ENCODE measurements at places on chromosomes 12 and 14. TPM values are rescaled to one million over a fixed set of nuclear protein-coding genes. Genes with fewer than 3 reads are reported as not detected.

Gene IL22
- not detected for polyA plus RNA-seq

GRCh38 chr14:98798099-98798498, 473.9 kb downstream of the BCL11B start:
- no peak for DNase-seq

- DNase-seq, result no peak
Measured at GRCh38 chr12:117486840-117487659, 125.6 kb upstream of the NOS1 start.

Gene STXBP6
- polyA plus RNA-seq, result 5.4 TPM

DNA sequence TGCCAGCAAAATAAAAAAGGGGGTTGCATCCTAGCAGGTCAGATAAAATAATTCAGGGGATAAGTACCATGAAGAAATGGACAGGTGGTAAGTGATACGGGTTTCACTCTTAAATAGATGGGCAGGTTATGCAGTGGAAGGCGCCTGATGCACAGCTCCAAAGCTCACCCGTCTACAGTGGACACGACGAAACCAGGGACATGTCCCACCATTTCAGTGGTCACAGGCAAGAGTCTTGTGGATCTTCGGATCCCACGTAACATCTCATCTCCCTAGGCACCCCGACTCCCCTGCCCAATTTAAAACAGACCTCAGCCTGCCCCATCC, 60.5 kb downstream of the DDX51 start:
- DNase-seq, result no peak

Gene MGP
- 27.0 TPM for polyA plus RNA-seq

GRCh38 chr12:20514598-20514997, 146.3 kb downstream of the PDE3A start:
- DNase-seq, result no peak

- DNase-seq, result no peak
Measured at GRCh38 chr12:97109441-97109840, 202.4 kb downstream of the NEDD1 start.

DNA sequence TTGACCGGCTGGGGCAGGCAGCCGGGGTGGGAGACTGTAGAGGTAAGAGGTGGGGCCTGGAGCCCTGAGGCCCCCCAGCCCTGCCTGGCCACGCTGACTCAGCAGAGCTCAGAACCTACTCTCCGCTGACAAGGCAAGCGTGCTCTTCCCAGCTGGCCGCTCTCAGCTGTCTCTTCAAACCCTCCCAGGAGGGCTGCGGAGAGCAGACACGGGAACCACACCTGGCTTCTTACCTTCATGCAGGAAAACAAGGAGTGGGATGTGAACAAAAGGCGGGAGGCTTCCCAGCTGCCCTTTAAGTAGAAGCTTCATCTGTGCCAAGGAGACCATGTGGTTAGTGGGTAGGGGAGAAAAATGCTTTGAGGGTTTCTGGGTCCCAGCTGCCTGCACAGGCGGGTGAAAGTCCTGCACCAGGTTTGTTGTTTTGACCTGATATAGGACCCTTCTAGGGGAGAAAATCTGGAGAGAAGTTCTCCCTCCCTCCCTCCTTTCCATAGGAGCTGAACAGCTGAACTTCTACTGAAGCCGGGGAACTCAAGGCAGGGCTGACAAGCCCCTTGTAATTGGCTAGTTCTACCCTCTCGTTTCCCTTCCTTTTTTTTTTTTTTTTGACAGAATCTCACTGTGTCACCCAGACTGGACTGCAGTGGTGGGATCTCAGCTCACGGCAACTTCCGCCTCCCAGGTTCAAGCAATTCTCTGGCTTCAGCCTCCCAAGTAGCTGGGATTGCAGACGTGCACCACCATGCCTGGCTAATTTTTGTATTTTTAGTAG, 12.8 kb upstream of the TESC start:
- DNase-seq, result no peak

GRCh38 chr14:85595981-85596380, 66.0 kb downstream of the FLRT2 start:
- DNase-seq, result no peak

DNA sequence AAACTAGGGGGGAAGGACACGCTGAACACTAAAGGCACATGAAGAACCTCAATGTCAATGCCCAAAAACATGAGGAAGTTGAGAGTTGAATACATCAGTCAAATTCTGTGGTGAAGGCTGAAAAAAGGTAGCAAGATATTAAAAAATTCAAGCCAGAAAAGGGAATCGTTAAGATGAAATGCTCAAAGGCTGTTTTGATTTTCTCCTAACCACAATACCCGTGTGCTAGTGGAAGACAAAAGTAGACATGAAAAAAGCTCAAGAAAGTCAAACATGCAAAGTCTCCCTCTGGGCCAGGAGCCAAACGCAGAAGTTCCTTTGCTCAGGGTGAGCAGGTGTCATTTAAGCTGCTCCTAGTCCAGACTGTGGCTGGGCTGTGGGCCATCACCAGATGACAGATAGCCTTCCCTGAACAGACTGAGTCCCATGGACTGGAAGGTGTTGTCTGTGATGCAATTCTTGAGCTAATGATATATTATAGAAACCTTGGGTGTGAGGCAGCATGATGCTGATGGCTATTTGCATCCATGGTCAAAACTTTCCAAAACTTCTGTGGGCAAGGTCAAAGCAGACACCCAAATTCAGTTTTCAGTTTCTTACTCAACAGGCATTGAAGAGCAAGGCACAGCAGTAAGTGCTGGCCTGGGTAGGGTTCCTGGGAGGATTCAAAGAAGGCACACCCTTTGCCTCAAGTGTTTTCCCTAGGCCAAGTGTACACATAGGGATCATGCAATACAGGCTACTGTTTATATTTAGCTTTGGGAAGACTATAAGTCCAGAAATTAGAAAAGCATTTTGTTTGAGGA, 81.6 kb downstream of the MYRFL start:
- DNase-seq, result no peak

- DNase-seq, result no peak
Measured at GRCh38 chr12:563250-563781, 99.9 kb downstream of the NINJ2 start.

- DNase-seq, result no peak
Measured at GRCh38 chr14:36666416-36667206, 5.0 kb downstream of the PAX9 start.

GRCh38 chr12:26817183-26817591, 15.8 kb downstream of the ITPR2 start:
- DNase-seq, result no peak

Gene MFAP5
- 0.42 TPM for polyA plus RNA-seq

DNA sequence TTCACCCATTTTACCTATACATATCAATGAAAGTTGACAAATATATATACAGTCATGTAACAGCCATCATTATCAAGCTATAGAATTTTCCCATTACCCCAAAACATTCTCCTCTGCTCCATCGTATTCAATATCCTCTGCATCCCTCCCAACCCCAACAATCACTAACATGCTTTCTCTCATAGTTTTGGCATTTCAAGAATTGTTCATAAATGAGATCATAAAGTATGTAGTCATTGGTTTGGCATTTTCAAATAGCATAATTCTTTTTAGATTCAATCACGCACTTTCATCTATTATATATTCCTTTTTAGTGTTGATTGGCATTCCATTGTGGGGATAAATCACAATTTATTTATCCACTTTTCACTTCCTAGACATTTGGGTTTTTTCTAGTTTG, 866.0 kb upstream of the TMEM132C start:
- no peak for DNase-seq

Gene CEBPE
- polyA plus RNA-seq, result not detected

- no peak for DNase-seq
Measured at GRCh38 chr12:63899396-63899795, 54.9 kb downstream of the SRGAP1 start.

- no peak for DNase-seq
Measured at GRCh38 chr12:47085815-47086252, 6.1 kb upstream of the AMIGO2 start.

Gene SNAPC1
- polyA plus RNA-seq, result 3.1 TPM

- DNase-seq, result no peak
Measured at GRCh38 chr12:46263140-46264016, 5.5 kb downstream of the SLC38A1 start.

GRCh38 chr14:63949696-63950095, 96.9 kb downstream of the SYNE2 start:
- no peak for DNase-seq

- DNase-seq, result peak; percentile 89
Measured at GRCh38 chr12:123601602-123602489, at the start of gene DDX55. Gene DDX55 (plus strand): TSS chr12:123602099. CDS start chr12:123602149, 50 bp downstream.

- DNase-seq, result no peak
Measured at GRCh38 chr14:44741431-44741830, 220.3 kb downstream of the KLHL28 start.

Data from brain (organoid and tissue), 16 donors.